ENCODE measurements at places on chromosomes 16 and 17.
A peak's percentile ranks its signal among the peaks of the same experiment; 100 is the strongest.

DNA sequence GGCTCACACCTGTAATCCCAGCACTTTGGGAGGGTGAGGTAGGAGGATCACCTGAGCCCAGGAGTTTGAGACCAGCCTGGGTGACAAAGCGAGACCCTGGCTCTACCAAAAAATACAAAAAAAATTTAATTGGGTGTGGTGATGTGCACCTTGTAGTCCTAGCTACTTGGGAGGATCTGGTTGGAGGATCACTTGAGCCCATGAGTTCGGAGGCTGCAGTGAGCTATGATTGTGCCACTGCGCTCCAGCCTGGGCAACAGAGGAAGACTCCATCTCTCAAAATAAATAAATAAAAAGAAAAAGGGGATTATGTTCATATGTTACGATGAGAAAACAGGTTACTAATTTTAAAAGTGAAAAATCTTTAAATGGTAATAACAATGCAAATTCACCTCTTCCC is 996 bp downstream of the MLKL start:
- DNase-seq, result no peak

DNA sequence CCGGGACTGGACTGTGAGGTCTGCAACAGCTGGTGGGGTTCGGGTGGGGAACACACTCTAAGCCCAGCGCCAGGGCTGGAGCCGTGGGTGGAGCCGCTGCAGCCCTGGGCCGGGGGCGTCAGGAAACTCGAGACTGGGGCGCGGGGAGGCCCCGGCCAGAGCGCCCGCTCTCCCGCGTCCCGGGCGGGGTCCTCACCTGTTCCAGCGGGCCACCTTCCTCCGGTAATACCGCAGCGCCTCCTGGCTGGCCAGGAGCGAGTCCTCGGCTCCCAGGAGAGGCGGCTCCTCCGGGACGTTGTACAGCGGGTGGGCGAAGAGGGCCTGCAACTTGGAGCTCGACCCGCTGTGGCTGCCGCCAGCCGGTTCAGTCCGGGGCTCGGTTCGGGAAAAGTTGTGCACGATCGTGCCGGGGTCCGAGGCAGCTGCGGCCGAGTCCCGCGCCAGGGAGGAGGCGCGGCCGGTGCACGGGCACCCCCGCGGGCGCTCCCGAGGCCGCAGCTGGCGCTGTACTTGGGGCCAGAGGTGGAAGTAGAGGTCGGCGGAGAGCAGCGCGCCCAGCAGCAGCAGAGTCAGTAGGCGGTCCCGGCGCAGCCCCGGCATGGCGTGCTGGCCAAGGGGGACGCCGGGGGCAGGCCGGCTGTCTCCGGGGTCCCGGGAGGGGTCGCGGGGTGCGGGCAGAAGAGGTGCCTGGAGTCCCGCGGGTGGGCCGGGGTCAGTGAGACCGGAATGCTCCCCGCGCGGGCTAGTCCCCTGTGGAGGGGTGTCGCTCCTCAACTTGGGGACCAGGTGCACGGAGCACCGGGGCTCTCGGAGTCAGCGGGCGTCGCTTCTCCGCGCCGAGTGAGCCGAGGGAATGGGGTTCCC is 868 bp downstream of the FAM20A start:
- DNase-seq, result no peak

DNA sequence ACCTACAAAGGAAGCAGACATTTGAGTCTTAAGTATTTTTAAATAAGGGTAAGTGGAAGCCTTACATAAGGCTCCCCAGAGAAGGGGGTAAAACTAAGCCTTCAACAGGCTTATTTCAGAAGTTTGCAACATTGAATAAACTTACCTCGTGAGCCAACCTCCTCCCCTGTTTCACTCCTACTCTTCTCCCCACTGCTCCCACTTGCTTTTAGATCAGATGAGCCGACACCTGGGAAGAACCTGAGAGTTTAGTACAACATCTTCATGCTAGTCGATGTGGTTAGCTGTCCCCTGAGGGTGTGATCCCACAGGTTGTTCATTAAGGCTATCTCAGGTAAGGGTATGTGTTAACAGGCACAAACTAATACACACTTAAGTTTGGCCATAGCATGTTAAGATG is 13.8 kb downstream of the ZP2 start:
- no peak for DNase-seq

DNA sequence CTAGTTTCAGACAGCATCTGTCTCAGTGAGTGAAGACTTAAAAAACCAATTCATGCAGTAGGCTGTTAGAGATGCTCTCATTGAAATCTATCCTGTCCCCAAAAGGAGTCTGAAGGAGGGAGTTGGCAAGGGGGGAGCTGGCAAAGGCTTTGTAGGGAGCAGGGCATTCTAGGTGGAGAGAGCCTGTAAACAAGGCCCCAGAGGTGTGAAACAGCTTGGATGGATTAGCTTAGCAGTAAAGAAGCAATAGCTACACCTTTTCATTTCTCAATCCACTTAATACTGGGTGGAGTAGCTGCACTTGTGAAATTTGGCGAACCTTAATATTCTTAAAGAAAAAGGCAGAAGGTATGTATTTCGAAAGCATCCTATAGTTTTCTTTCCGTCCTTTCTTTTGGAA is 61.8 kb downstream of the KSR1 start:
- no peak for DNase-seq

- DNase-seq, result no peak
Observed at GRCh38 chr16:59635674-59636073, 901.6 kb upstream of the GOT2 start.

- no peak for DNase-seq
Observed at GRCh38 chr16:86205521-86206245, 304.6 kb upstream of the FOXF1 start.

GRCh38 chr17:4645642-4646041 is 4.2 kb upstream of the ALOX15 start:
- no peak for DNase-seq

- no peak for DNase-seq
Observed at GRCh38 chr16:81706327-81707295, 72.5 kb upstream of the PLCG2 start.

- DNase-seq, result no peak
Observed at GRCh38 chr17:12407495-12408252, 258.0 kb upstream of the MYOCD start.

DNA sequence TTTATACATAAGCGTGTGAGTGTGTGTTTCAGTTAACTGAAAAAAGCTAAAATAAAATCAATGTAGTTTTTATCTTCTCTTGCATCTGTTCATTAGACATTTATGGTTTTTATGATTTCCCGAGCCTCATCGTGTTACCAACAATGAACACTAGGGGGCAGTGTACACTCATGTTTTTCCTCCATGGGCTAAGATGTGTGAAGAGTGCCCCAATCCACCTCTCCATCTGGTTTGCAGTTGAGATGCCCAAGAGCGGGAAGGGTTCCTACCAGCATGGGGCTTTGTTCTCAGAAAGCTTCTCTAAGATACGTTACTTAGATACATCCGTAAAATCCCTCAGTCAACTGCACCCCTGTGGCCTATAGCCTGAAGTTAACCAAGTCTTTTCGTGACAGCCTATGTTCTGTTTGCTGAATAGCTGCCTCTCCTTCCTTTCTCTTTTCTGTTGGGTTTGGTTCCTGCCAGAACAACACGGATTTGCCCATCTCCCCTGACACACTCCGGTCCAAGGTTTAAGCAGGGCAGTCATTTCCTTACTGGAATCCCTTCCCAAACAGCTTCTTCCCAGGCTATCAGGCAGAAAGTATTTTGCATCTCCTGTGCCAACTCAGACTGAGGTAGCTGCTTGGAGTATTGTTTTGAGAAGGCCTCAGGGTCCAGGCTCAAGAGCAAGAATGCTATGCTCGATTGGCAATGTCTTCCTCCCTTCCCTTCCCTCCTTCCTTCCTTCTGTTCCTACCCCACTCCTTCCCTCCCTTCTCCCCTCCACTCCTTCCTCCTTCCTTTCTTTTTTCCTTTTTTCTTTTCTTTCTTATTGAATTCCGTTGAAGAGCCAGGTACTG is 12.9 kb upstream of the ELAC2 start:
- DNase-seq, result peak; percentile 48

- DNase-seq, result no peak
Observed at GRCh38 chr17:67109111-67109510, 64.8 kb downstream of the CACNG1 start.

GRCh38 chr17:976312-976711 is 3.3 kb downstream of the NXN start:
- DNase-seq, result no peak

- no peak for DNase-seq
Observed at GRCh38 chr16:67426950-67427349, 4.0 kb upstream of the HSD11B2 start.

DNA sequence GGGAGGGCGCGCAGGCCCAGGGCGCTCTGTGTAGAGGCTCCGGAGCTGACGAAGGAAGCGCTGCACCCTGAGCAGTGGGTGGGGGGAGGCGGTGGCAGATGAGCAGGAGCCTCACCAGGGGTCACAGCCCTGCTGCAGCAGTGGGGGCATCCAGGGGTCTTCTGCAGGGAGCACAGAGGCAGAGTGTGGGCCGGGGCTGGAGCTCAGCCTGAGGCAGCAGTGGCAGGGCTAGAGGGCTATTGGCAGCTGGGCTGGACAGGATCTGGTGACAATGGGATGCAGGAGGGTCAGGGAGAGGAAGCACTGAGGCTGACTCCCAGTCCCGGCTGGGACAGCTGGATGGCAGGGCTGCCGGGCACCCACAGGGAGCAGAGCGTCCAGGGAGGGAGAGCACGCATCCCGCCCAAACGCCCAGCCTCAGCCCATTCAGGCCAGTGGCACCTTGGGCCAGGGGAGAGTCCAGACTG is 21.0 kb downstream of the KDM8 start:
- no peak for DNase-seq

DNA sequence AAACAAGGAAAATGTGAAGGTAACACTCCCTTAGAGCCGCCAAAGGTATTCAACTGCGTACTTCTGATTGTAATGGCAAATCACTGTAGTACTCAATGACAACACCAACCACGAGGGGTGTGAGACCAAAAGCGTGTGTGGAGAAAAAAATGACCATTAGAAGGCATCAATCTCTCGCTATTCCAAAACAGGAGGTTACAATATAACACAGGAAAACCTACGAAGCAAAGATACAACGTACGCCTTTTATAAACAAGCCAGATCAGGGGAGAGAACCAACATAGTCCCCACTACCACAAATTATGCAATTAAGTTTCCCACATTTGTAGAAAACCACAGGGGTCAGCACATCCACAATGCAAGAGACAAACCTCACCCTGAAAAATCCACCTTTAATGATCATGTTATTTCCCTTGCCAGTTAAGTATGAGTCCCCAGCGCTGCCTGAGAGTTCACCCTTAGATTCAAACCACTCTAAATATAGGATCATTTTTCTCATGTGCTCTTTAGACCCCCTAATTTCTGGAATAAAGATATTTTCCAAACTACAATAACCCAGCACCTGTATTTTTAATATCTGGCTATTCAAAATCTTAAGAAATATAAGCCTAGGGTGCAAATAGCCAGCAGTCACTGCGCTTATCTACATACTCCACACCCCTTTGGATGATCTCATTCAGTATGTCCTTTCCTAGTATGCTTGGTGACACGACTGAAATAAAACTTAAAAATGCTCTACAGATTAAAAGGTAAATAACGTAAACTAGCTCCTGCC is 12.4 kb downstream of the TEX14 start:
- no peak for DNase-seq

DNA sequence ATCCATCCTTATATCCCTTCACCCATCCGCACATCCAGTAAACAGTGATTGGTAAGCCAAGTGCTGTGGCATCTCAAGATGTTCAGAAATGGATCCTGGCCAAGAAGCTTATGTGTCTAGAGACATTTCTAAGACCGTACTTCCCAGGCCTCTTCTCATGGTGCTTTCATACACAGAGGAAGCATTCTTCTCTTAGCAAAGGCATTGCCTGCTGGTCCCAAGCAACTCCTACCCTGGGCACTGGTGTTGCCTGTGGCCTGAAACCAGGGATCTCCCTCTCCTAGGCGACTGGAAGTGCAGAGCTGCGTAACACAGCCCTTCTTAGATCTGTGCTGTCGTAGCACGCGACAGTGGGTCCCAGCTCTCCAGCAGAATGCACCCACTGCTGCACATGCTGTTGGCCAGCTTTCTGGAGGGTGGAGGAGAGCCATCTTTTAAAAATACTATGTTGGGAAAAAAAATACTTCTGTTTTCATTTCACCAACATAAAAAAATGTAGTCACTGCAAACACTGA is 182.9 kb downstream of the CCDC182 start:
- no peak for DNase-seq

- DNase-seq, result no peak
Observed at GRCh38 chr17:2067608-2068024, 12.7 kb downstream of the HIC1 start.

DNA sequence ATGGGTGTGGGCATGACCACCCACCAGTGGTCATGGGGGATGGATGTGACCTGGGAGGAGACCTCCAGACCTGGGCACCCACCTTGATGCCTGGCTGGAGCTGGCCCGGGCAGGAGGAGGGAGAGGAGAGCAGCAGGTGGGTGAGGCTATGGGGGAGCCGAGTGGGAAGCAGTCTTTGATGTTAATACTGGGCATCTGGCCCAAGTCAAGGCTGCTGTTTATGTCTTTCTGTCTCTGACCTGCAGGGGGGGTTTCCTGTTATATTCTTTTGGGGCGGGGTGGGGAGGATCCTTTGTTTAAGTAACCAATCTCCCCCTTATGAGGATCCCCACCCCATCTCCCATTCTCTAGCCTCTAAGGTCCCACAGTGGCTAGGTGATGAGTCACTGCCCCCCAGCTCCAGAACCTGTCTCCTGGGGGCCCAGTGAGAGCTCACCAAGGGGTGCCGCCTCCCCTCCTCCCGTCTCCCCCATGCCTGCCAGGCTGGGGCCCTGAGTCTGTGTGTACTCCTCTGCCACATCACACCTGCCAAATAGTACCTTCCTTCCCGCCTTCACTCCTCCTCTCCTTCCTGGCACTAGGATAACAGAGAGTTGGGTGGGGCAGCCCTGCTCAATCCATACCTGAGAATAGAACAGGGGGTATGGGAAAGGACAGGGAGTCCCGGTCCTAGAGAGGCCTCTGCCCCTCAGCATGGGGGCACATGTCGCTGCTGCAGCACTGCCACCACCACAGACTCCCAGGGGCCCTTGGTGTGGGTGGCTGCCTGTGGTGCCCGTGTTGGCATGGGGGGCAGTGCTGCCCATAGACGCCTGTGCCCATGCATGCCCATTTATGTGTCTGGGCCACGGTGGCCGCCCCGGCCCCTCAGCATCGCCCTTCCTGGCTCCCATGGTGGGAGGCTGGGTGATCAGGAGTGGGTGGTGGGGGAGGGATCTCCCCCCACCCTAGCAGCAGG is 7.3 kb downstream of the THRA start:
- no peak for DNase-seq

GRCh38 chr17:77877036-77877435 is 81.5 kb upstream of the TNRC6C start:
- DNase-seq, result no peak

- no peak for DNase-seq
Observed at GRCh38 chr17:1996800-1997288, 28.3 kb downstream of the RTN4RL1 start.
